ENCODE measurements at places on chromosomes 12 and 14.
A peak's percentile ranks its signal among the peaks of the same experiment; 100 is the strongest.

DNA sequence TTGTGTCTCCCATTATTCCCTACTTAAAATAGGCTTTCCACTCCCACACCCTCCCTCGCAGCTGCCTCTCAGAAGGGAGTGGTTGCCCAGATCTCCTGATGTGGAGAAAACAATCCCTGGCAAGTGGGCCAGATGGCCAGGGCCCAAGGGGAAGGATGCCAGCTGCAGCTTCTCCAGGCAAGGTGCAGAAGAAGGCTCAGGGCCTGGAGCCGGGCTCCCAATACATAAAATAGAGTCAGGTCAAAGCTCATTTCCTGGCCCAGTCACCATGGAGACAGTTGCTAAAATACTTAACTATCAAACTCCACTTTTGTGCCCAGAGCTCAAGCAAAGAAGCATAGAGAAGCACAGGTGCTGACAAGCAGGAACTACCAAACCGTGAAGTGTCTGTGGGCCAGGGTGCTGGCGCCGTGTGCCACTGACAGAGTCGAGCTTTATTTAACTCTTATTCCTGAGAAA, 45.7 kb upstream of the ITPR2 start:
- DNase-seq = peak; percentile 7

- DNase-seq = no peak
Measured at GRCh38 chr12:92854344-92854743, 74.8 kb downstream of the EEA1 start.

DNA sequence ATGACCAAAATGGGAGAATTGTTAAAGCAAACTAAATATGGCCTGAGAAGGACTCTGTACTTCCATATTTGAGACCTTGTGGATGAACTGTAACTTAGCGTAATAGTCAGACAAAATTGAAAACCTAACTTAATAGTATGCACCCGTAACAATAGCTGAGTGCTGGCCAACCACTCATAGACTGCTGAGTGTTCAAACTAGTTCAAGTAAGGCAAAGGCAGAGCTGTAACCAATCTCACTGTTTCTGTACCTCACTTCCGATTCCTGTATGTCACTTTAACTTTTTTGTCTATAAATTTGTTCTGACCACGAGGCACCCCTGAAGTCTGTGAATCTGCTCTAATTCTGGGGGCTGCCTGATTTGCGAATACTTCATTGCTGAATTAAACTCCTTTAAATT, 27.0 kb upstream of the OS9 start:
- no peak for DNase-seq

DNA sequence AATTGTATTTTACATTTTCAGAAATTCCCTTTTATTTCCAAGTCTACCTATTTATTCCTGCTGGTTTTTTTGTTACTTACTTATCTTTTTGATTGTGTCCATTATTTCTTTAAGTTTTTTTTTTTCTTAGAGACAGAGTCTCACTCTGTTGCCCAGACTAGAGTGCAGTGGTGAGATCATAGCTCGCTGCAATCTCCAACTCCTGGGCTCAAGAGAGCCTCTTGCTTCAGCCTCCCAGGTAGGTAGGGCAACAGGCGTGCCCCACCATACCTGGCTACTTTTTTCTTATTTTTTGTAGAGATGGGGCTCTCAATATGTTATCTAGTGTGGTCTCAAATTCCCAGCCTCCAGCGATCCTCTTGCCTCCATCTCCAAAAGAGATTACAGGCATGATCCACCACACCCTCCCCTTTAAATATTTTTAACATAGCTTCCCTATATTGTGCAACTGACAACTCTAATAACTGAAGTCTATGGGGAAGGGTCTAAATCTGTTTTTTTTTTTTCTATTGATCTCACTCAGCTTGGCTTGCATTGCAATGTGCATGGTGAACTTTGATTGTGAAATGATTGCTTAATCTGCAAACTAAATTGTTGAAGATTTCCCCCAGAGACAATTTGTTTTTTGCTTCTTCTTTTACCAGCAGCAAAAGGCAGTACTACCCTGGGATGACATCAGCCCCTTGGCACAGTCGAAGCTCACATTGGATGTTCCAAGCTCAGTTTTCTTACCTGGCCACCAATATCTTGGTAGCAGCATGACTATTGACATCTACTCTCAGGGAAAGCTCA, 25.7 kb upstream of the COCH start:
- DNase-seq = no peak

DNA sequence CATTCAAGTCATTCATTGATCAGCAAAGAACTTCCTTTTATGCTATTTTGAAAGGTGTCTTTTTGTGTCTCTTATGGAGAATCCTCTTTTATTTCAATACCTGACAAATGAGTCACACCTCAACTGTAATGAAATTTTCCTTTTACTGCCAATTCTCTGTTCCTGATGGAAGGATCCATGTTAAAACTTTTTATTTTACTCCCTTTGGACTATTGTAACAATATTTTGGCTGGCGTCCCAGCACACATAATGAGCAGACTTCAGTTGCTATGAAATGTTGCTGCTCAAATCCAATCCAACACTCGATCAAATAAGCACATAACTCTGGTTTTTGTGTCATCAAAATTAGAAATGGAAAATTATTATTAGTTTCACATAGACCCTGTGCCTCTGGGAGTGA, 21.9 kb upstream of the SLC15A5 start:
- DNase-seq = no peak

DNA sequence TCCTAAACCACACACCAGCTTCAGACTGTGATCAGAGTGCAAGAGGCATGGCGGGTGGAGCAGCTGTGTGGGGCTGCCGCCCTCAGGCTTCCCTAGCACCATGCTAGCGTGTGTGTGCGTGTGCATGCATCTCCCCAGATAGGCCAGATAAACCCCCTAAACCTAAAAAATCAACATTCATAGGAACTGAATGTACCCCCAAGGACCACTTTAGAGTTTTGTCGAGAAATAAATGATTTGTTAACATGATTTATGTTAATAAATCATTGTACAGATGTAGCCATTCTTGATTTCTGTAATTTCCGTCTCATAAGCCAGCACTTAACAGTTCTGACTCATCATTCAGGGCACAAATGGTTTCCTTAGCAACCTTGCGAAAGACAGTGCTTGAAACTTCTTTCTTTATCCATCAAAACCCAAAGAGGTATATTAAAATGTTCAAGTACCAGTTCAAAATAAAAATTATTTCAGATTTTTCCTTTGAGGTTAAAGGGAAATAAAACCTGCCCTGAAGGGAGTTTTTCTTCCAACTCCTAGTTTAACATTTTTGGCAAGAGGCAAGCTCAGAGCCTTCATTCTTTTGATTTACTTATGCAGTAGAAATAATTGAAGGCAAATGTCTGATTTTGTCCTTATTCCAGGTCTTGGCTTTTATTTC, 206.2 kb upstream of the RGS6 start:
- no peak for DNase-seq

- no peak for DNase-seq
Measured at GRCh38 chr14:68502230-68502629, 290.6 kb downstream of the ZFP36L1 start.

GRCh38 chr12:1970331-1970900, 33.8 kb downstream of the DCP1B start:
- DNase-seq = no peak

DNA sequence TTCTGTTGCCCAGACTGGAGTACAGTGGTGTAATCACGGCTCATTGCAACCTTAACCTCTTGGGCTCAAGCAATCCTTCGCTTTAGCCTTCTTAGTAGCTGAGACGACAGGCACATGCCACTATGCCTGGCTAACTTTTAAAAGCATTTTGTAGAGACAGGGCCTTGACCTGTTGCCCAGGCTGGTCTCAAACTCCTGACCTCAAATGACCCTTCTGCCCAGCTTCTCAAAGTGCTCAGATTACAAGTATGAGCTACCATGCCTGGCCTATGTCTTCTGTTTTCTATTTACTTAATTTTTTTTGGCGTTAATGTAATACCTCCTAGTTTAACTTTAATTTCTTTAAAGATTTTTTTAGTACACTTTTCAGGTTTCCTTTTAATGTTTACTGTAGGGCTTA, 20.6 kb upstream of the KLRF1 start:
- DNase-seq = no peak

DNA sequence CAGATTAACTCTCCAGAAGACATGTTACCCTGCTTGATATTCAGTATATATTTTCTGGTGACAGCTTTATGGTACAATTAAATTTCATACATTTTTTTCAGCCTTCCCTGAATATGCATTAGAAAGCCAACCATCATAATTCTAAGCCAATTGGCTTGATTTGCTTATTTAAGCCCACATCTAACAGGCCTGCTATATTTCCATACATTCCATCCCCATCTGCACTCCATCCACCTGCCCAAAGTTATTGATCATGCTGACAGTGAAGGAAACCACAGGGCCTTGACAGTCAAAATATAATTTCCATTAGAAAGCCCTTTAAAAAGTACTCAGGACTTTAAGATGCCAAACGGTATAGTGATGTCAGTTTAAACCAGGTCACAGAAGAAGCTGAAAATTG, 164.3 kb downstream of the GXYLT1 start:
- DNase-seq = no peak
